ENCODE measurements at places on chromosomes 5 and 9. TPM values are rescaled to one million over a fixed set of nuclear protein-coding genes. Genes with fewer than 3 reads are reported as not detected.

GRCh38 chr5:149442563-149443182 lies 63.6 kb upstream of the IL17B start:
- DNase-seq = peak; percentile 69

DNA sequence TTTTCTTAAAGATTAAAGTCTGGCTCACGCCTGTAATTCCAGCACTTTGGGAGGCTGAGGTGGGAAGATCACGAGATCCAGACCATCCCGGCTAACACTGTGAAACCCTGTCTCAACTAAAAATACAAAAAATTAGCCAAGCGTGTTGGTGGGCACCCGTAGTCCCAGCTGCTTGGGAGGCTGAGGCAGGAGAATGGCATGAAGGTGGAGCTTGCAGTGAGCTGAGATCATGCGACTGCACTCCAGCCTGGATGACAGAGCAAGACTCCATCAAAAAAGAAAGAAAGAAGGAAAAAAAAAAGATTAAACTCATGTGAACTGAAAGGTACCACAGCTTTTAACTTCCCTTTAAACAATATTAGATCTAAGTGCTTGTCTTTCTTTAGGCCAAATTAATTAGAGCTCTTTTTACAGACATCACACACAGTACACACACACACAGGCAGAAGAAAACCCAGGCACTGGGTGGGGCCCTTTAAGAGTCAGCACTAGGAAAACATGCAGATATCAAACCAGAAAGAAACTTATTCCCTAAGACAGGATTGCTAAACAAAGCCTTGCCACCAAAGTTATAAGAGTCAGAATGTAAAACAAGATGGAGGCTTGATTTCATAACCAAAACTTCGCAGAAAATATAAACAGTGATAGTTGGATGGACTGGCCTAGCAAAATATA lies 29.3 kb upstream of the UHRF2 start:
- peak; percentile 4 for DNase-seq

- DNase-seq = peak; percentile 62
Measured at GRCh38 chr5:154962494-154962893, 21.6 kb downstream of the MRPL22 start.

The ANKRD18A gene
- total RNA-seq = 0.10 TPM

Measured in A172 (cell line).